NCI-H446 (cell line): ENCODE measurements at places on chromosomes 12 and 14.

DNA sequence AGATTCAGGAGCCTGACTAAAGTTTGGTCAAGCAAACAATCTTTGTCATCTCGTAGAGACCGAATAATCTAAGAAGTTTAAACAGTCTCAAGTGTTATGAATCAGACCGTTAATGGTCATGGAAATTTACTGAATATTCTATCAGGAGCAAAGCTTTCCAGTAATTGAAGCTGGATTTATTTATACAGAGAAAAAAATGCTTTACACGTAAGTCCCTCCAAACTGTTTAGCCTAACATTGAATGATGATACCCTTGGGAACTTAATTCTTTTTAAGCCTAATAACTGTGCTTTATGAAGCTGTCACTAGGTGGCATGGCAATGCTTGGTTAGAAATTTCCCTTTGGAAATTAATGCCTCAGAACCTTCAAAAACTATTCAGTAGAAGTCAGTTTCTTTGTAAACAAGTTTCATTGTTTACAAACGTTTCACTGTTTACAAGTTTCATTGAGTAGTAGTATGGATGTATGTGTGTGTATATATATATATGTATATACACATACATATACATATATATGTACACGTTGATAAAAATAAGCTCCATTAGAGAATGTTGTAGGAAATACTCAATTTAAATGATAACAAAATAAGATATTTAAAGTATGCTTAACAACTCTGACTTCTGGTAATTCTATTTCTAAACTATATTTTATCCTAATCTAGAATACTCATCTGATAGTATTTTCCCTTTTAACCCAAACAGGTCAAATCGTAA, 32.1 kb downstream of the DEPDC4 start:
- peak; percentile 69 for DNase-seq

DNA sequence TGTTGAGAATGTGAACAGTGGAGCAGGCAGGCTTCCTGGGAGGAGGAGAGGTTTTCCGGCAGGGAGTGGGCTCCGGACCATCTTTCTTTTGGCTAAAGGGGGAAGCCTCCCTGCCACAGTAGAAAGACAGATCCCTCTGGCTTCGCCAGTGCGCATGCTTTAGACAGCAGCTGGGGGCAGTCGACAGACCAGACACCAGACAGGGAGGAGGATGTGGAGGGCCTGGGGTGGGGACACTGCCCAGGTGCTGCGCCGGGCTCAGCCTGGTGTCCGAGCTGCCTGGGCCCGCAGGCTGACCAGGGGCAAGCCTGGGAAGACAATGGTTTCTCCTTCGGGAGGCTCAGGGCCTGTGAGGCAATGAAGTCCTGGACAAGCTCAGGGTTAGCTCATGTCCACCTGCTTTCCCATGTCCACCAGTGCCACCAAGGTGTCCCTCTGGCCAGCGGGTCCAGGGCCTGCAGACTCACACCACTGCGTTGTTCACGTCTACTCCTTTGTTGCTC, 67.3 kb downstream of the PRIMA1 start:
- no peak for DNase-seq

- no peak for DNase-seq
Observed at GRCh38 chr12:99847936-99848335, 136.8 kb downstream of the ANKS1B start.

DNA sequence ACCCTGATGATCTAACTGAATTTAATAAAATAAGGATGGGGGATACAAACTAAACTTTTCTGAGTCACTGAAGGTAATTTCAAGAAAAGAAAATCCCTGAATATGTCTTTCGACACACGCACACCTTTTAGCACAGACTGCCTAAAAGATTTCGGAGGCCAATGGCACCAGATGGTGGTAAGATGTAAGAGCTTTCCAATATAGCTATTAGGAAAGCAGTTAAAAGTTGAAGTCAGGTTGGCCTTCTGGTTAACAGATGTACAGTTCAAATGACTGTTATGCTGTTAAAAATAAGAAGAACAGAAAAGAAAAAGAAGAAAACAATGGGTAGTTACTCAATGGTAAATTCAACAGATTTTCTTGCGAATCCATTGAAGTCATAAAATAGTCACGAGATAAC, 80.7 kb upstream of the KRR1 start:
- DNase-seq: peak; percentile 78

DNA sequence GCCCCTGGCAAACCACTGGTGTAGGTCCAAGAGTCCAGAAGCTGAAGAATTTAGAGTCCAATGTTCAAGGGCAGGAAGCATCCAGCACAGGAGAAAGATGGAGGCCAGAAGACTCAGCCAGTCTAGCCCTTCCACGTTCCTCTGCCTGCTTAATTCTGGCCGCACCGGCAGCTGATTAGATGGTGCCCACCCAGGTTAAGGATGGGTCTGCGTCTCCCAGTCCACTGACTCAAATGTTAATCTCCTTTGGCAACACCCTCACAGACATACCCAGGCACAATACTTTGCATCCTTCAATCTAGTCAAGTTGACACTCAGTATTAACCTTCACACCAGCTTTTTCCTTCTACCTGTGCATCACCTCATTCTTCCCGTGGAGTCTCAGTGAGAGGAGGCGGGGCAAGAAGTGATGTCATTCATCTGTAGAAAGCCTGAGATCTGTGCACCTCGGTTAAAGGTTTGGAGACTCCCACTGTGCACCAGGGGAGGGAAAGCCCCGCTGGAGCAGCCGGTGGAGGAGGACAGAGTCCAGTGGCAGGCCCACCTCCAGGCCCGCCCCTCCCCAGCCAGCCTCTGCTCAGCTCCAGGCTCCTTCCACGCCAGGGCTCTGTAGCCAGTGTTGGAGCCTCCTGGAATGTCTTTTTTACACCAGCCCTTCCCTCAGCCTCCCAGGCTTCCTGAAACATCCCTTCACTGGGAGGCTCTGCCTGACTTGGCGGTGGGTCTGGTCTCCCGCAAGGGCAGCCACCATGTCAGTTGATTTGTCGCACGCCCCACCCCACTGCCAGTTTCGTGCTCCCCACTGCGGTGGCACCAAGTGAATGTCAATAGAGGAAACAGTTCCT, 80.1 kb upstream of the DYNC1H1 start:
- DNase-seq: no peak

DNA sequence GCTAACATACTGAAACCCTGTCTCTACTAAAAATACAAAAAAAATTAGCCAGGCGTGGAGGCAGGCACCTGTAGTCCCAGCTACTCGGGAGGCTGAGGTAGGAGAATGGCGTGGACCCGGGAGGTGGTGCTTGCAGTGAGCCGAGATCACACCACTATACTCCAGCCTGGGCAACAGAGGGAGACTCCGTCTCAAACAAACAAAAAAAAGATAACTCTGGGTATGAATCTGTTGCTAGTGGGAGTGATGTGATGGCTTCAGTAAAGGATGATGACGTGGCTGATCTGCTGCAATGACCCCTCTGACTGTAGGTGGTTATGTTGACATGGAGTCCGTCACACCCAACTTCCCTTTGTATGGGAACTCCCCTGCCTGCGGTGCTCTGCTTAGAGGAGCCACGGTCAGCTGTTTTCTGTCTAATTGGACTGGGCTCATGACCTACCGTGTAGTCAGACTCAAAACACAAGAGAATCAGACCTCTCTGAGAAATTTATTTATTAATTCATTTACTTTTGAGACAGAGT, 59.1 kb upstream of the MED13L start:
- DNase-seq: no peak

GRCh38 chr12:89472508-89472907, 52.1 kb downstream of the GALNT4 start:
- no peak for DNase-seq

- no peak for DNase-seq
Observed at GRCh38 chr12:114547636-114548035, 136.3 kb downstream of the TBX3 start.

GRCh38 chr12:89732522-89732921, 23.9 kb upstream of the ATP2B1 start:
- DNase-seq: no peak

- DNase-seq: no peak
Observed at GRCh38 chr12:82800185-82800584, 113.5 kb downstream of the TMTC2 start.

GRCh38 chr12:20148241-20148640, 220.1 kb upstream of the PDE3A start:
- no peak for DNase-seq

DNA sequence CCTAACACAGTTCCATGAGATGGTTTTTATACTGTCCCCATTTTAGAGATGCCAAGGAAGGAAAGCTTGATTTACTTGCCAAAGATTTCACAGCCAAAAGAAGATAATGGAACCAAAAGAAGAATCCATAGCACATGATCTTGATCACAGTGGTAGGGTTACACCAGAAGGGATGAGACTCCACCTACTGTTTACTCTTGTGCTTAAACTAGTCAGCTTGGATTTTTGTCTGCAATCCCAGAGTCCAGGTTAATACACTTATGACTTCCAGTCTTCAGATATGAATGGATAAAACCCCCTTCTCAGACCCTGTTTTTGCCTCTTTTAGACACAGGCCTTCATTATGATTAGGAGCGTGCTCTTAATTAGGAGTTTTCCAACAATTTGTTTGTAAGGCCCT, 454.2 kb downstream of the AEBP2 start:
- DNase-seq: peak; percentile 12

DNA sequence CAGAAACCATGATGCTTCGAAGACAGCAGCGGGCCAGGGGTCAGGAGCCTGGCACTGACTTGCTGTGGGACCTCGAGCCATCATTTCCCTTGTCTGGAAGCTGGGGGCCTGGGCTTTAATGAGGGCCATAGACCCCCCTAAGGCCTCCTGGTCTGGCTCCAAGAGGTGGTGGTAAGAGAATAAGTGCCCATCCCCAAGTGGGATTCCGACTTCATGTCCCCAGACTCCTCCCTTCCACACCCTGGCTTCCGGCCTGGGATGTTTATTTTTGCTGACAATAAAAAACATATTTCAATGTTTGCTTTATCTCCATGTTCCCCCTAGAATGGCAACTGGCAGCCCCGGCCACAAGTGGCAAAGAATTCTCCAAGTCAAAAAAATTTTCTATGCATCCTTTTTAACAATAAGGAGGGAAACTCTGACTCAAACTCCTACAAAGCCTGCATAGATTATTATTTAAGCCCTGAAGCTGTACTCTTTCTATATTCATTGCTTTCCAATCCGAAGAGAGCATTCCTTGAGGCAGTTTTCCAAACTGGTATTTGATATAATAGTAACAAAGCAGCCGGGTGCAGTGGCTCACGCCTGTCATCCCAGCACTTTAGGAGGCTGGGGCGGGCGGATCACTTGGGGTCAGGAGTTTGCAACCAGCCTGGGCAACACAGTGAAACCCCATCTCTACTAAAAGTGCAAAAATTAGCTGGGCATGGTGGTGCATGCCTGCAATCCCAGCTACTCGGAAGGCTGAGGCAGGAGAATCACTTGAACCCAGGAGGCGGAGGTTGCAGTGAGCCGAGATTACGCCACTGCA, 84.0 kb downstream of the ITPK1 start:
- no peak for DNase-seq

- DNase-seq: no peak
Observed at GRCh38 chr14:35292770-35293561, 784 bp downstream of the PSMA6 start.

DNA sequence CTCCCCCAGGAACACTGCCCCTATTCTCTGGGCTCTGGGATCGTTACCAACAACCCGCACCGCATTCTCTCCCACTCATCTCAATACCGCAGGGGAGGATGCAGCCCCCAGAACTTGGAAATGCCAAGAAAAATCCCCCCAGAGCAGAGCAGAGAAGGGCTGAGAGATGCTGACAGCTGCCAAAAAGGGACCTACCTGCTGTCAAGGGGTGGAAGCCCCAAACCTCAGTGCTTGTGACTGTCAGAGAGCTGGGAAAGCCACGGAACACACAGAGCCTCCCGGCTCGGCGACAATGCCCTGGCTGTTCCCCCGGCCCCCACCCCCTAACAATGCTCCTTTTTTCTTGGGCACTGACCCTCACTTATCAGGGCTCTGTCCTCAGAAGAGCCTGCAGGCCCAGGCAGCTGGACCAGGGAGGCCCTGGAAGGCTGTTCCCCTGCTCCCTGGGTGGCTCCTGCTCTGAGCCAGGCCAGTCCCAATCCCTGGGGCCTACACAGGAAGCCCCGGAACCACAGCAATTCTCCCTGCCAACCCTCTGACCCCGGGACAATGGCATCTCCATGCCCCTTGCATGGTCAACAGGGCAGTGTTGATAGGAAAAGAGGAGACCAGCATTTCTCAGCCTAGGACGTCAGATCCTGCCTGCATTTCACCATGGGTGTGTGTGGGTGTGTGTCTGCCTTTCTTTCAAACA, 78.9 kb downstream of the ITPK1 start:
- DNase-seq: no peak

- DNase-seq: no peak
Observed at GRCh38 chr12:27861428-27862167, 81.6 kb upstream of the MANSC4 start.

- DNase-seq: no peak
Observed at GRCh38 chr12:56785141-56785865, 22.2 kb downstream of the HSD17B6 start.

- no peak for DNase-seq
Observed at GRCh38 chr12:109467978-109468676, 9.0 kb downstream of the KCTD10 start.

- no peak for DNase-seq
Observed at GRCh38 chr12:114780746-114781399, 96.9 kb upstream of the TBX3 start.

DNA sequence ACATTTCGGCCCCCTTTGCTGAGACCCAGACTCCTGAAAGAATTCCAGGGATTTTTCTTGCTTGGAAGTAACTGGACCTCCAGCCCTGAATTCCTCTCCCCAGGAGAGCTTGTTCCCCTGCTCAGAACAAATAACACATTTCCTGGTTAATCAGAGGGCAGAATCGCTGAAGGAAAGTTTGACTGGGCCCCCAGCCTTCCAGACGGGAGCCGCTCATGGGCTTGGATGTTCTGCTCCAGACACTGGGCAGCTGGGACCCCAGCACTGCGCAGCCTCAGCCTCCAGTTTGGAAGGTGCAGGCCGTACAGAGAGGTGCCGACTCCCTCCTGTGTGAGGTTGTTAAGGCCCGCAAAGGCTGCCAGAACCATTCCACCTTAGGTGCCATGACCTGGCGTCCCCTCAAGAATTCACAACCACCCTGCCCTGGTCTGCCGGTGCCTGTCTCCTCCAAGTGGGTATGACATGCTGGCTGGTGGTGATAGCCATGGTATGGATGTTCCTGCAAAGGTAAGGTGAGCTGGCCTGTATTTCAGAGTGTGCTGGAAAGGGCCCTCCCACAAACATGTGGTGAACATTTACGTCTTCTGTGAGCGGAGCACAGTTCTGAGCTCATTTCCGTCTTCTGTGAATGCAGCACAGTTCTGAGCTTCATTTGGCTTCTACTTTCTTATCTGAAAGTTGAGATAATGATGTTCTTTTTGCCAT, 5.1 kb upstream of the LTBP2 start:
- no peak for DNase-seq

DNA sequence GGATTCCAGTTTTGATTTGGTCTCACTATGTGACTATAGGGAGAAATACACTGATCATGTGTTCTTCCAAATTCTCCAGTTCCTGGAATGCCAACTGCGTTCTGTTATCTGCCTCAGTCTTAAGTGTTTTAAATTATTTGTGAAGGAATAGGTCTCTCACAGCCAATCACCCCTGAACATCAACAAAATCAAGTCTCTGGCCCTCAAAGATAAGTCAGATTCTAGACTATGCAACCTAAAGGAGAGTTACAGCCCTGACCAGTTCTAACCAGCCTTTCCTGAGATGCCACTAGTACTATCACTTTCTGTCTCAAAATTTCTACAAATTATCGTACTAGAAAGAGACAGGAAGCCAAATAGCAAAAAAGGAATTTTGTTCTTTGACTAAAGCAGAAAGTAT, 22.3 kb downstream of the ZFC3H1 start:
- no peak for DNase-seq
